ENCODE measurements at places on chromosomes 12 and 14. TPM values are rescaled to one million over a fixed set of nuclear protein-coding genes. Genes with fewer than 3 reads are reported as not detected.
A peak's percentile ranks its signal among the peaks of the same experiment; 100 is the strongest.

Gene PLEKHD1
- 0.05 TPM for total RNA-seq

DNA sequence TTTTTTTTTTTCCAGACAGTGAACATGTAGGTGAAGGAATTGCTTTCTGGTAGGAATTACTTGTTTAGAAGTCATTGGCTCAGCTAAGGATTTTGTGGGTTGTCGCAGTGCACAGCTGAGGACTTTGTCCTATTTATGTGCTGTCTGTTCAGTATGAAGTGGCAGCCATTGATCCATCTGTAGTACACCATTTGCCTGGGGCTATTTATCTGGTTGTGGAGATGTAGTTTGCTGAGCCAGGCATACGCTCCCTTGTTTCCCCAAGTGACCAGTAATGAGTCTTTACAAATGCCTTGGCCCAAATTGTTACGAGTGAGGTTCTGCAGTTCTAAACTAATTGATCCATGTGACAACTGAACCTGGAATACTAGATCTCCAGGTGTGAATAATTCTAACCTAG, 140.1 kb downstream of the NRXN3 start:
- no peak for DNase-seq

DNA sequence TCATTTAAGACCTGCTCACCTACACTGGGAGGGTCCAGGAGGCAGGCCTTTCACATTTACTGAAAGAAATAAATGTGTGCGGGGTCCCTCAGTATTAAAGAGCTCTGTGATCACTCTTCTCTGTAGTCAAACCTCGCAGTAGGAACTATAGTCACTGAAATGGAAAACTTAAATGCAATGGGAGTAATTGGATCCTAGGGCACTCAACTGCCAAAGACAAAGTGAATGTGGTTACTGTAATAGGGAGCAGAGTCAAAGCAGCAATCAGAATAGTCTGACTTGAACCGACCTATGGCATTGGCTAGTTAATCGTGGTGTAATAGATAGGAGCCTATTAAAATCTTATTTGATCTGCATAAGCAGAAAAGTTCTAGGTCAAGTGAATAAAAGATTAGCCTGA, 26.6 kb upstream of the DYRK2 start:
- no peak for DNase-seq

GRCh38 chr12:105100207-105100985, 7.1 kb upstream of the WASHC4 start:
- DNase-seq, result no peak

Gene LMNTD1
- total RNA-seq, result not detected

Gene LRRK2
- not detected for total RNA-seq

DNA sequence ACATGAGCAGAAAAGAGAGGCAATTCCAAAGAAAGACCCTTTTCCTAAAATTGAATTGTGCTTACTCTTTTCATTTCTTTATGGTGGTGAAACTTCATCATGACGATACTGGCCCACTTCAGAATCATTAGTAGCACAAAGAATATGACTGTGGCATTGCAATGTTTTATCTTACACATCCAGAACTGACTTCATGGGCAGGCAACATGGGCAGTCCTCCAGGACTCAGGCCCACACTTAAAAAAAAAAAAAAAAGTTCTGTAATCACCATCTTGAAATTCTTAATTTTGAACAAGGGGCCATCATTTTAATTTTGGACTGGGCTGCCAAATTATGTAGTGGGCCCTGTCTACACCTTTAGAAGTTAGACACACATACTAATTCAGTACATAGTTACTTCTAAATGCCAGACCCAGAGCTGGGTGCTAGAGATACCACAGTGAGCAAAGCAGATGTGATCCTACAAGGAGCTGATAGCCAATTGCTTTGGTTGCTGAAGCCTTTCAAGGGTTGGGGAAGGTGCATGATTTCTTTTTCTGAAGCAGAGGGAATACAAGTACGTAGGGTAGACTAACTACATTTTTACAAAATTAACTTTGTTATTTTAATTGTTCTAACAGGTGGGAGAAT, 35.2 kb downstream of the HELB start:
- no peak for DNase-seq

Gene TCL1B
- not detected for total RNA-seq

GRCh38 chr12:89825591-89826449, 117.2 kb upstream of the ATP2B1 start:
- DNase-seq, result no peak

Gene SERPINA6
- not detected for total RNA-seq

- DNase-seq, result peak; percentile 27
Observed at GRCh38 chr14:91250912-91251311, 6.4 kb upstream of the GPR68 start.

GRCh38 chr14:36515105-36515593, 4.9 kb downstream of the NKX2-1 start:
- no peak for DNase-seq

DNA sequence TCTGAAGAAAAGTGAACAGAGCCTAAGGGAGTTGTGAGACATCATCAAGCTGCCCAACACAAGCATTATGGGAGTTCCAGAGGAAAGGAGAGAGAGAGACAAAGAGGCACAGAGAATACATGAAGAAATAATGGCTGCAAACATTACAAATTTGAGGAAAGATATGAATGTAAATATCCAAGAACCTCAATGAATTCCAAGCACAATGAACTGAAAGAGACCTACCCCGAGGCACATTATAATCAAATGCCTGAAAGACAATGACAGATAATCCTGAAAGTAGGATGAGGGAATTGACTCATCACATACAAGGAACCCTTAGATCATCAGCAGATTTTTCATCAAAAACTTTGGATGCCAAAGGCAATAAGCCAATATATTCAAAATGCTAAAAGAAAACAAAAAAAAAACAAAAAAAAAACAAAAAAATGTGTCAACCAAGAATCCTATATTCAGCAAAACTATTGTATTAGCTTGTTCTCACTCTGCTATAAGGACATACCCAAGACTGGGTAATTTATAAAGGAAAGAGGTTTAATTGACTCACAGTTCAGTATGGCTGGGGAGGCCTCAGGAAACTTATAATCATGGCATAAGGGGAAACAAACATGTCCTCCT, 37.8 kb downstream of the BCL2L14 start:
- no peak for DNase-seq

GRCh38 chr12:115785548-115785947, 491.9 kb downstream of the MED13L start:
- no peak for DNase-seq

Gene GLIPR1L1
- not detected for total RNA-seq

DNA sequence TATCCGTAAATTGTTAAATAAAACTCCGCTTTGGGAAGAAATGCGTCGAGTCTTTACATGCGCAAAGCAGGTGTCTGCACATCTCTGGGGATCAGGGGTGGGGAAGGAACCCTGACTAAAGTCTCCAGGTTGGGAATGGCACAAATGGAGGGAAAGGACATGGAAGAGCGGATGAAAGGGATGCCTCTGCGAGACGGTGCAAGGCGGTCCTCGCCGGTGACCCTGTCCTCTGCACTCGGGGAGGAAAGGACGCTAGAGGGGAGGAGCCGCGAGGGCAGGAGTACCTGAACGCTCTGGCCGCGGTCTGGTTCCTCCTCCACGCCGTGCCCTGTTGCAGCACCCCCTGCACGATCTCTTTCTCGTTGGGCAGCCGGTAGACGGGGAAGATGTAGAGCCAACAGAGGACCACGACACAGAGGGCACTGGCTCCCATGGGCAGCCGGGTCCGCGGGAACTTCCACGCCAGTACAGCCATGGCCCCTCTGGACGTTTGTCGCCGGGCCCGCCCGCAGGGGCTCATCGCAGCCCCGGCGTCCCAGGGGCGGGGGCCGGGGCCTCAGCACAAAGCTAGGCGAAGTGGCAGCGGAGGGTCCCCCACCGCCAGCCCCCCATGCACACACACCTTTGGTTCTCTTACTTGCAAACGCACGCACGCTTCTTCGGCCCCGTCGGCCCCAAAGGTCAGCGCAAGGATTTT, 646 bp downstream of the ST8SIA1 start:
- peak; percentile 47 for DNase-seq

- no peak for DNase-seq
Observed at GRCh38 chr14:51284241-51284640, 44.2 kb downstream of the TMX1 start.

Gene TWF1
- 19.1 TPM for total RNA-seq
